ENCODE measurements at places on chromosomes 4 and X.

DNA sequence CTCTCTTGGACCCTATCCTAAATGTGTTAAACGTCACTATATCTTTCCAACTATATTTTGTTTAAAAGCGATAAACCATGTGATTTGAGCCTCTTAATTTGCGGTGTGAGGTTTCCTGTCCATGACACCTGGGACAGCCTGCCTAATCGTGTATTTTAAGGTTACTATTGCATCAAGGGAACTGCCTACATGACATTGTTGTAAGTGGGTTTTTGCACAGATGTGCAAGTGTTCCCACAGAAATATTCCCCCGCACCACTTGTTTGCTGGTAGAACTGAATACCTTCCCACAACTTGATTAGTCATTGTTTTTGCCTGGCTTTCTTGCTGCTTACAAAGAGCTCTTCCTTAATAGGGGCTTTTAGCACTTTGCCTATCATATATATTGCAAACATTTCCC lies 5.1 kb upstream of the FAM184B start:
- DNase-seq = no peak

- DNase-seq = no peak
Observed at GRCh38 chr4:21656832-21657231, 291.7 kb downstream of the KCNIP4 start.

DNA sequence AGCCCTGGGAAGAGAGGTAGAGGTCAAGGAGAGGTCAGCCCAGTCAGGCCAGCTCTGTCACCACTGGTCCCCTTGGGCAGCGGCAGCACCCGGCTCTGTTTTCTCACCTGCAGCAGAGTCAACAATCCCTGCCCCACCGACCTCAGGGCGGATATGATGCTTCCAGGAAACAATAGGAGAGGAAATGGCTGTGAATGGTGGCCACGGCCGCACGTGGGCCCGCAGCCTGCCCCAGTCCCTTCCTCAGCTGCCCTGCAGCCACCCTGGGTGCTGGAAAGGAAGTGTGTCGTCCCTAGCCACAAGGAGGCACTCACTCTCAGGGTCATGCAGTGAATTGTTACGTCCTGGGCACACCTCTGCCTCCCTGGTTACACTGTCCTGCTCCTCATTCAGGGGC lies 92.5 kb upstream of the ENPP6 start:
- no peak for DNase-seq

GRCh38 chr4:83629945-83630721 lies 94.2 kb downstream of the GPAT3 start:
- no peak for DNase-seq

GRCh38 chr4:117773064-117773936 lies 261.0 kb upstream of the NDST3 start:
- no peak for DNase-seq

- DNase-seq = peak; percentile 36
Observed at GRCh38 chrX:107205770-107206696, at the start of the genes DNAAF6 and NUP62CL. Gene DNAAF6 (plus strand): TSS chrX:107206611. CDS start chrX:107212876, 6,265 bp downstream. Gene NUP62CL (minus strand): TSS chrX:107206433. CDS start chrX:107175146, 31,287 bp downstream.

DNA sequence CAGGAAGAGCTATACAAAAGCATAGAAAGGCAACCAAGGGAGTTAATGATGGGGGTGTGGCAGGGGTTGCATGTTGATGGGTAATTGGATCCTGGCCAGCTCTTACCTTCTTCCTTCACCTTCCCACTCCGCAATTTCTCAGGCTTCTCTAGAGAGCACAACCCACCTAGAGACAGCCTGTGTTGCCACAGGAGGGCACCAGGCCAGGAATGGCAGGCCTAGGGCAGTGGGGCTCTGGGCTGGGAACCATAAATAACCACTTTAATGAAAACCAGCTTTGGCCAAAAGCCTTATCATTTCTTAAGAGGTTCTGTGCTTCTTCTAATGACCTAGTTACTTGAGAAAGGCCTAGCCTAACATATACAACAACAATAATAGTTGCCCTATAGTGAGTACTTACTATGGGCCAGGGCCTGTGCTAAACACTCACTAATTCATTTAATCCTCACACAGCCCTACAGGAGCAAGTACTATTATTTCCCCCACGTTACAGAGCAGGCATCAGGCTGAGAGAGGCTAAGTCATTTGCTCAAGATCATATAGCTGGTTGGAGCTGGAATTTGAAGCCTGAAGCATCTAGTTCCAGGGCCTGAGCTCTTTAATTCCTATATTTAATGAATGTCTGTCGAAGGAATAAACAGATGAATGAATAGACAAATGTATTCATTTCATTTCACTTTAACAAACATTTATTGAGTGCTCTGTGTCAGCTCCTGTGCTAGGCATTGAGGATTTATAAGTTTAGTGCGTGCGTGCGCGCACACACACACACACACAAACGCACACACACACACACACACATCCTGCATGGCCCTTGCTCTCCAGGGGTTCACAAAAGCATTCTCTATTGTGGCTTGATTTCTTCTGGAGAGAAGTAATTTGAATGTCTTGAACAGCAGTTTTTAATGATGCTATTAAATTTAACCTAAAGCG lies 66.8 kb downstream of the RTL9 start:
- no peak for DNase-seq

GRCh38 chr4:165096776-165097175 lies 15.9 kb downstream of the TMEM192 start:
- no peak for DNase-seq

GRCh38 chr4:138572007-138572406 lies 329.9 kb upstream of the SLC7A11 start:
- DNase-seq = no peak

GRCh38 chrX:108734426-108734825 lies 1.9 kb downstream of the IRS4 start:
- DNase-seq = no peak

- no peak for DNase-seq
Observed at GRCh38 chr4:84841435-84841834, 125.1 kb downstream of the WDFY3 start.

DNA sequence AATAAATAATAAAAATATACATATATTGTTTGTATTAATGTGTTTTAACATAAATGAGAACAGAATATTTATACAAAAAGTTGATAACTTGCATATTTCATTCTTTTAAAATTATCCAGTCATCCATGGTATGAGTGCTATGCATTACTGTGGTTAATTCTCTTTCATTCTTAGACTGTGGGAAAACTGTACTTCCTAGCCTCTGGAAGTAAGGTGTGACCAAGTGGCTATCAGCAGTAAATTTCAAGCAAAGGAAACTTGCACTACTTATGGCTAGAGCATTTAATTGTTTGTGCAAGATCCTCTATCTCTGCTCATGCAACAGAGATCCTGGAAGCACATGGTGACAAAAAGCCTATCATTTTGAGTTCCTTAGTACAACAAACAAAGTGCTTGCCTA lies 1054.5 kb upstream of the PABPC4L start:
- DNase-seq = no peak

- DNase-seq = no peak
Observed at GRCh38 chr4:52094376-52095145, 43.5 kb downstream of the SPATA18 start.

GRCh38 chr4:25001509-25001908 lies 29.2 kb downstream of the LGI2 start:
- DNase-seq = no peak

GRCh38 chr4:104868958-104869357 lies 277.7 kb upstream of the TET2 start:
- no peak for DNase-seq

GRCh38 chrX:71225009-71225408 lies 2.0 kb downstream of the GJB1 start:
- no peak for DNase-seq

DNA sequence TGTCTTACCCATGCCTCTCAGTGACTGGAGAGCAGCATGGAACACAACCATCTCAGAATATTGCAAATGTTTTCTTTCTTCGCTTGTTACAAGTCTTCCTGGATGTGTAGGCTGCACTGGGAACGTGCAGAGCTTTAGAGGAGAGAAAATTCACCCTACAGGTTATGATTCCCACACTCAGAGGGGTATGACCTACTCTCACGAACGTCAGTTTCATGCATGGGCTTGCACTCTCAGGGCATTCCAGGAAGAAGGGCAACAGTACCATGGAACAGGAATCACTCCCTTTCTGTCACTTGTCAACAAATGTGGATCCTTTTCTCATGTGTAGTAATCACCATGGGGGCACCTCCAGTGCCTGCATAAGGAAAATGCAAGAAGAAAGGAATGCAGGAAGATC lies 75.8 kb downstream of the NBDY start:
- DNase-seq = no peak

DNA sequence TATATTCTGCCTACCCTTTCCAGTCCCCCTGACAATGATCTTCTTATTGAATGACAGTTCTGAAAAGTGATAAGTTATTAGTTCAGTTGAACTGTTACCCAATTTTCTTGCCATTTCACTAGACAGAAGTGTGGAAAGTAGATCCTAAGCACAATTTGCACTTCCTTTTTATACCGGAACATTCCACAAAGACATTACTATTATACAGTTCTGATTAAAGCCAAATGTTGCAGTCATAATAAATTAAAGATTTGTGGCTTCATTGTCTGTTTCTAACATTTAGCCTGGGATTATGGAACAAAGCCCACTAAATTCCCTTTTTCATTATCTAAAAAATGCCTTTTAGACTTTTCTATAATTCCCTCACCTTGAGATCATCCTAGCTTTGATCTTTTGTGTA lies 13.8 kb downstream of the SH3BGRL start:
- no peak for DNase-seq

- DNase-seq = no peak
Observed at GRCh38 chr4:119100655-119101054, 35.0 kb upstream of the MYOZ2 start.

DNA sequence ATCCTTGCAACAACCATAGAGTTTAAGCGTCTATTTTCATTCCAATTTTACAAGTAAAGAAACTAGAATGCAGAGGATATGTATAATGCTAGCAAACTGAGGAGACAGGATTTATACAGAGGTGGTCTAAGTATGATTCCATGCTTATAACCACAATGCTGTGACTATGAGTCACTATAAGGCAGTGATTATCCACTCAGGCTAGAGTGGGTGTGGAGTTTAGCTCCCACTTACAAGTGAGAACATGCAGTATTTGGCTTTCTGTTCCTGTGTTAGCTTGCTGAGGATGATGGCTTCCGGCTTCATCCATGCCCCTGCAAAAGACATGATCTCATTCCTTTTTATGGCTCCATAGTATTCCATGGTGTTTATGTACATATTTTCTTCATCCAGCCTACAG lies 41.6 kb upstream of the EDA2R start:
- DNase-seq = no peak

GRCh38 chrX:56798339-56798711 lies 69.3 kb downstream of the NBDY start:
- DNase-seq = no peak

DNA sequence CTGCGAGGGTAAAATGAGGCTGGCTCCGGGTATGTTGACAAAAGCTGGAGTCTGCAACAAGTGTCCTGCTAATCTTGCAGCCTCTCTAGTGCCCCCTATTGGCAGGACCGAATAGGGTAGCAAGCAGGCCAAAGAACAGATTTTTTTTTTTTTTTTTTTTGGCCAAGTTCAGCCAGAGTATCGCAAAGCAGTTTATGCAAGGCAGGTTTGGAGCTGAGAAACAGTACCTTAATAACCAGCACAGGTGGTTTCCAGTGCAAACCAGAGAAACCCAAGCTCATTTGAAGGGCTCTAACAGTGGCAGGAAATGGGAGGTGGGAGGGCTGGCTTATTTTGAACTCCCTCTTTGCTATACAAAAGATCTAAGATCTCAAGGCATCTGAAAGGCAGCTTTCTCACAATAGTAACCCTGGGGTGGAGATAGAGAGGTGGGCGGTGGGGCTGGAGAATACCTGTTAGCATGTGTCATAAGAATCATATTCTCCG lies 38.2 kb upstream of the OCIAD2 start:
- DNase-seq = no peak

- no peak for DNase-seq
Observed at GRCh38 chrX:10278716-10279115, 121.9 kb downstream of the CLCN4 start.

DNA sequence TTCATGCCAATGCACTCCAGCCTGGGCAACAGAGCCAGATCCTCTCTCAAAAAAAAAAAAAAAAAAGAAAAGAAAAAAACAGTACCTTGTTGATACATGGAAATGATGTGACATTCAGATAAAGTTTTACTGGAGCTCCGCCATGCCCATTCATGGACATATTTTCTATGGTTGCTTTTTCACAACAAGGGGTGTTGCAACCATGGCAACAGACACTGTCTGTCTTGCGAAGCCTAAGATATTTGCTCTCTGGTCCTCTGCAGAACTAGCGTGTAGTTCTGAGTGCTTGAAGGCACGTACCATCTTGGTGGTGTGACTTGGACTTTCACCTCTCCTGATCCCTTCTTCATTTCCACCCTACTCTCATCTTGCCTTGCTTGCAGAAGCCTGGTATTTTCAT lies 53.2 kb downstream of the TBL1X start:
- DNase-seq = no peak

DNA sequence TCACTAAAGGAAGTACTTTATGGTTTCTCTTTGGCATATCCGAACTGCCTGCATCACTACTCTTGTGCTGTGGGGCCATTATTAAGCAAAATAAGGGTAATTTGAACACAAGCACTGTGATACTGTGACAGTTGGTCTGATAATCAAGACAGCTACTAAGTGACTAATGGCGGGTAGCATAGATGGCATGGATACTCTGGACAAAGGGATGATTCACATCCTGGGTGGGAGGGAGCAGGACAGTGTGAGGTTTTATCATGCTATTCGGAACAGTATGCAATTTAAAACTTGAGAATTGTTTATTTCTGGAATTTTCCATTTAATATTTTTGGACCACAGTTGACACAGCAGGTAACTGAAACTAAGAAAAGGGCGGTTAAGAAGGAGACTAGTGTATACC lies 52.6 kb upstream of the CITED1 start:
- DNase-seq = peak; percentile 7

DNA sequence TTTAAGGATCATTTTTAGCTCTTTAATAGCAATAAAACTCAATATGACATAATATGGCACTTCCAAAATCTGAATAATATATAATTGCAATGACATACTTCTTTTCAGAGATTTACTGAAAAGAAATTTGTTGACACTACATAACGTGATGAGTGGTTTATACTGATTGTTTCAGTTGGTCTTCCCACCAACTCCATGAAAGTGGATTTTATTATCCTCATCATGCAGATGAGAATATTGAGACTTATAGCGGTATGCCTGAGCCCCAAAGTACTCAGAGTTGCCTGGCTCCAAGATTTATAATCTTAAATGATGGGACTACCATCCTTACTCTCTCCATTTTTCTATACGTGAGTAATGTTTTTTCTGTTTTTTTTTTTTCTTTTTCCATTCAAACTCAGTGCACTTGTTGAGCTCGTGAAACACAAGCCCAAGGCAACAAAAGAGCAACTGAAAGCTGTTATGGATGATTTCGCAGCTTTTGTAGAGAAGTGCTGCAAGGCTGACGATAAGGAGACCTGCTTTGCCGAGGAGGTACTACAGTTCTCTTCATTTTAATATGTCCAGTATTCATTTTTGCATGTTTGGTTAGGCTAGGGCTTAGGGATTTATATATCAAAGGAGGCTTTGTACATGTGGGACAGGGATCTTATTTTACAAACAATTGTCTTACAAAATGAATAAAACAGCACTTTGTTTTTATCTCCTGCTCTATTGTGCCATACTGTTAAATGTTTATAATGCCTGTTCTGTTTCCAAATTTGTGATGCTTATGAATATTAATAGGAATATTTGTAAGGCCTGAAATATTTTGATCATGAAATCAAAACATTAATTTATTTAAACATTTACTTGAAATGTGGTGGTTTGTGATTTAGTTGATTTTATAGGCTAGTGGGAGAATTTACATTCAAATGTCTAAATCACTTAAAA lies 15.3 kb downstream of the ALB start:
- DNase-seq = no peak
